Right kidney (tissue), 9 donors: ENCODE measurements at places on chromosomes 3 and 15.

DNA sequence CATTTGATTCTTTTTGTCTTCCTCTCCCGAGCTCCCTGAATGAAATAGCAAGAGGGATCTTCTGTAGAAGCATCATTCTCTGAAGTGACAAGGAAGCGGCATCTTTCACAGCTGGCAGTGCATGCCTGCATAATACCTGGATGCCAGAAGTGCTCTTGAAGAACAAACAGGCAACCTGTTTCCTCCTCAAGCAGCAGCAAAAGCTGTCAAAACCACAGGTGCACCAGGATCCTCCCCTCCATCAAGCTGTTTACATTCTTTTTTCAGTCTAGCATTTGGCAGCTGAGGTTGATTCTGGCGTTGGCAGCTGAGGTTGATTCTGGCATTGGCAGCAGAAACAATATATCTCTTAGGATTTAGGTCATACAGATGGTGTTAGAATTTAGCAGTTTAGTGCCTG is 979.0 kb downstream of the TUSC7 start:
- DNase-seq: no peak

GRCh38 chr15:96300836-96301235 is 29.7 kb upstream of the NR2F2 start:
- DNase-seq: no peak

DNA sequence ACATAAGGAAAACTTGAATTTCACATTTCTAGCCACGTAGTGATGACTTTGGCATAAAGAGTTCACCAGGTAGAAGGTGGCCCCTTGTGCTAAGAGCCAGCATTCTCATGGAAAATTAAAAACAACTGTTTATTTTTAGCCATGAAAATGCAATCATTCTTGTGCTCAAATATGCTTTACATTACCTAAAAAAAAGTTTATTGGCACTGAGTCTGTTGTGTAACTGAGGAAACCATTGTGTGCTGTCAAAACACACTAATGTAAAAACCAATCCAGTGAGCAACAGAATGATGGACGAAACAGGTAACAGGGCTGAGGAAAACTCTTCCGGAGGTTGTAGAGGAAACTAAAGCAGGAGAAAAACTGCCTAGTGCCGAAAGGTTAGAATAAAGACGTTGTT is 287.0 kb upstream of the TMC3 start:
- no peak for DNase-seq

GRCh38 chr3:18027161-18027939 is 284.9 kb upstream of the TBC1D5 start:
- DNase-seq: no peak

- DNase-seq: no peak
Measured at GRCh38 chr15:39191871-39192291, 389.0 kb upstream of the THBS1 start.
